ENCODE measurements at places on chromosomes 1 and 21.

DNA sequence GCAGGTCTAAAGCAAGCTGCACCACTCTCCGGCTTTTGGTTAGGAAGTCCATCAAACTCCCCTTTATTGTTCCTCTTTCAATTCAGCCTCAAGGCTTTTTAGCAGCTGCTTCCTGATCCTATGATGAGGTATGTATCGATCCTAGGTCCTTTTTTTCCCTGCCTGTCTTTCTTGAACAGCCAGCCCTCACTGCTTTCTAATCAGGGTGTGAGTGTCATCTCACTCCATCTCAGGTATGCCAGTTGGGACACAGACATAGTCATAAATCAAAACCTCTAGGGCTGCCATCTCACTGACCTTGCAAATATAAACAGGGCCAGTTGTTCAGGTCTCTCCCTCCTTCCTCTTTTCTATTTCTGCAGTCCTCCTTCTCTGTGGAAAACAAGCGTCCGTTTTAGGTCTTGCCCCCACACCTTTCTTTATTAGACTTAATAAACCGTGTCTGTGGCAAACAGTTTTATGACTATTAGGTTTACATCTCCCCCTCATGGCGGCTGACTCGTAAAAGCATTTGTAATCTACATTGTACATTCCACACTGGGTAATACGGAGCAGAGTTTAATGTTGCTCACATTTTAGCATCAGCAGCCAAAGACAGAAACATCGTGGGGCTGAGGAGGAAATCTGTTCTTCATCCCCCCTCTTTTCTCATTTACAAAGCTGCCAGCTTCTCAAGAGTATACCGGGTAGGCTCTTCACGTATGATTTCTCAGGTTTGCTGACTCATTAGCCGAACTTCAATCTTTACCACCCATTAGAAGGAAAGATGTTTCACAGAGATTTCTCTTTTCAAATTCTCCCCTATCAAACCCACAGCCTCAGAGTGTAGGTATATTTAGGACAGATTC is 11.6 kb downstream of the STYXL2 start:
- DNase-seq: no peak

GRCh38 chr1:165900576-165901380 is 73.4 kb downstream of the UCK2 start:
- peak; percentile 51 for DNase-seq

GRCh38 chr1:63330331-63330916 is 8.1 kb downstream of the FOXD3 start:
- no peak for DNase-seq

GRCh38 chr21:23574932-23575331 is 2032.3 kb downstream of the MRPL39 start:
- DNase-seq: no peak

DNA sequence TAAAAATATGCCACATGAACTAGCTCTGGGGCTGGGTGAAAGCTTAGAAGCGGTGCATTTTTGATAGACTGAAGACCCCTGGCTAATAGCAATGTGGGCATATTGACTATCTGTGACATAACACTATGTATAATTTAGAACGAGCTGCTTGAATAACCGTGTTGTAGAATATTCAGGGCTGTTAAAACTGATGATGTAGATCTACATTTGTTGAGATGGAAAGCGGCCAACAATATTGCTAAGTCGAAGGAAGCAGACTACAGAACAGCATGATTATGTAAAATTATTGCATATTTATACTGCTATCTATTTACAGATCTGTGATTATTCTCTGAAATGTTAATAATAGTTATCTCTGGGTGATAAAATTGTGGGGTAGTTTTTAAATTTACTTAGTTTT is 41.1 kb upstream of the BCL10 start:
- DNase-seq: no peak

DNA sequence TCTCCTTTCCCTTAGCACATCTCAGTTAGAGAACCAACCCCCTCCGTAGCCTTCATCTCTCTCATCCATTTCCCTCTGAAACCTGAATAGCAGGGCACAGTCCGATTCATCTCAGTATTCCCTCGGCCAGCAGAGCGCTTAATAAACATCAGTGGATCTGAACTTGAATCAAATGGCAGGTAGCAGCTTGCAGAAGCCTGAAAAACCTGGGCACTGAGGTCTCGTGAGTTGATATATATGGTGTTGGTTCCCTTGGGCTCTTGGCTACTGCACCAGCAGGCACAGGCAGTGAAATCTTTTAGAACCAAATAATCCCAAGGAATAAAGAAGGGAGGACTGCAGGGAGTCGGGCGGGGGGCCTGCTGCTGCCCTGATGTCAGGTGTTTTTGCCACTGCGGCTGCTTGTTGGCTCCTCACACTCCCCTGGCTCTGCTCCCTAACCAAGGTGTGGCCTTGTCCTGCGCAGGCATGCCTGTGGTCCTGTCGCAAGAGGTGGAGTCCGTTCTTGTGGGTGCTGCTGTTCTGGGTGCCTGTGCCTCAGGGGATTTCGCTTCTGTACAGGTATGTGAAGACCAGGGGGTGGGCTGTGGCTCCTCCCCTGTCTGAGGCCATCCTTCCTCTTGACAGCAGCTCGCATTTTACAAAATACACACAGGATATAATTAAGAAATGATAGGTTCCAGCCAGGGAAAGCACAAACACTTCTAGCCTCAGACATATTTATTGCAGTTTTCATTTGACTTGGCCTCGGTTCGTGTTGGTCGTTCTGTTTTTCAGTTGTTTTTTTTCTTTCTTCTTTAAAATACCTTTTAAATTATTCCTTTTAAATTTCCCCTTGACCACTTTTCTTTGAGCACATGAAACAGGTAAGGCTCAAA is 140.9 kb upstream of the HOOK1 start:
- no peak for DNase-seq

- DNase-seq: no peak
These were observed 70.4 kb downstream of the VAV3 start for GRCh38 chr1:107894605-107895004.

DNA sequence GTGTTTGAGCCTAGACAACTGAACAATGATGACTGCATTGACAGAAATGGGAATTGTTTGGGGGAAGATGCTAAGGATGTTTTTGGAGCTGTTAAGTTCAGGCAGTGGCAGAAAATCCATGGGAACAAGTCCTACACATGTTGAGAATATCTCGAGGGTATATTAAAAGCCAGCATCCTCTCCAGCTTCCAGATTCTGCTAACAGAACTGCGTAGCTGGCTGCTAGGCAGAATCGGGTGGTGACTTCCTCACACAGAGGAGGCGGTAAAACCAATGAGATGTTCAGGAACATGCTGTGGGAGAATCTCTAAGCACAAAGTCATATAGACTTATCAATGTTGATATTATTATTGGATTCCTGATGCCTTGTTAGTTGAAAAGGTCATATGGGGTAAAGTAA is 14.8 kb downstream of the FAM163A start:
- DNase-seq: no peak

DNA sequence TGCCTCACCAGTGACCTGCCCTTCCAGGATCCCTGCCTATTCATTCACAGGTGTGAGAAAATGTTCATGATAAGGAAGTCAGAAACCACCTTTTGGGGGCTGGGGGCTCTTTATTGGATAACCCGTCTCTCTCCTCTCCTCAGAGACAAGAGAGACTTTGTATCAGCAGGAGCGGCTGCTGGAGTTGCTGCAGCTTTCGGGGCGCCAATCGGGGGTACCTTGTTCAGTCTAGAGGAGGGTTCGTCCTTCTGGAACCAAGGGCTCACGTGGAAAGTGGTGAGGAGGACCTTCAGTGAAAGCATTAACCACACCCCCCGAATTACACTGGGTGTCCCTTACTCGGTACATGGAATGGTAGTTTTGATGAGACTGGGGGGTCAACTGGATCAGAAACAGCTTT is 20.6 kb downstream of the NPPA start:
- no peak for DNase-seq

Data from NCI-H2171 (cell line).